T-helper 22 cell (primary cell): ENCODE measurements at places on chromosomes 6 and 20.

GRCh38 chr6:133591275-133591674 lies 297.6 kb upstream of the TCF21 start:
- no peak for DNase-seq

DNA sequence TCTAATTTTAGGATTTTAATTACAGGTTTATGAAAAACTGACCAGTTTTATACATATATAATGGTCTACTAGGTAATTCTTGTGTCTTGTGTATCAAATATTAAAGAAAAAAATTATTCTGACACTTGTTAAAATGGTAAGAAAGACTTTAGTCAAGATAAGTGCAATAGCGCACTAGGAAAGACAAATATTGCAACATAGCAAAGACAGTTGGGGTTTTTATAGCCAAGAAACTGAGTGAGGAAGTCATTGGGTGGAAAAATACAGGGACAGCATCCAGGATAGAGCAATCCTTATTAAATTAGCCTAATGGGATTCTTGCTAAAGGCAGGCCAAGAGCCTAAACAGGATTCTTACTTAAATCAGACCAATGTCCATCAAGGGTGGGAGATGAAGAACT lies 71.1 kb downstream of the ROS1 start:
- no peak for DNase-seq

DNA sequence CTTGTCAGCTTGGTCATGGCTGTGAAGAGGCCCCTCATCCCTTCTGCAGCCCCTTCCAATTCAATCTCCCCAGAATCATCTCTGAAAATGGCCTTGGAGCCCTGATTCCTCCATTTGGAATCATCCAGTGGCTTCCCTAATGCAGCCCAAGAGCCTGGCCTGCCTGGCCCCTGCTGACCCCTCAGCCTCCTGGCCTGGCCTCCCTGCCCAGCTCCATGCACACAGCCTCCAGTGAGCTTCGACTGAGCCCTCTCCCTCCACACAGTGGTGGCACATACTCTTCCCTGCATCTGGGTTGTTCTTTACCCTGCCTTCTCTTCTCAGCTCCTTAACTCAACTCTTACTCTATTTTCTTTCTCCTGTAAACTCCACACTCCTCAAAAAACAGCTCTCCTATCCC lies 120.9 kb downstream of the ANKRD60 start:
- DNase-seq: no peak

DNA sequence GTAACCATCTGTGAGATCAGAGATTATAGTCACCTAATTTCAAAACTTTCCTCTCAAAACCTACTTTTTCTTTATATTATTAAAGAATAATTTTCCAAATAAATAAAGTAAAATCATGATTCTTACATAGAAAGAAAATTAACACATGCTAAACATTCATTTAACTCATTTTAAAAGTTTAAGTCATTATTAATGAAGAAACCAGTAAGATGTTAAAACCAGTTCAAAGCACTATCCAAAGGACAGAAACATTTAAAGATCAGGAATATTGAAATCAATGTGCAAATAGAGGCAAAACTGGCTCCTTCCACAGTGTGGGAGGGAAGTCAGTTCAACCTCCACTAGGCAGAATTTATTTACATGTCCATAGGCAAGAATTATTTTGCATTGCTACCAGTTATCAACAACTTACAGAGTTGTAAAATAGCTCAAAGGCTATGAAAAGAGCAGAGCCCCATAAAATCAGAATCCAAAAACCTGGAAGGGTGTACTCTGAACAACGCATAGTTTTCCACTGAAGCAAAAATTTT lies 146.9 kb downstream of the KHDC1L start:
- DNase-seq: no peak

DNA sequence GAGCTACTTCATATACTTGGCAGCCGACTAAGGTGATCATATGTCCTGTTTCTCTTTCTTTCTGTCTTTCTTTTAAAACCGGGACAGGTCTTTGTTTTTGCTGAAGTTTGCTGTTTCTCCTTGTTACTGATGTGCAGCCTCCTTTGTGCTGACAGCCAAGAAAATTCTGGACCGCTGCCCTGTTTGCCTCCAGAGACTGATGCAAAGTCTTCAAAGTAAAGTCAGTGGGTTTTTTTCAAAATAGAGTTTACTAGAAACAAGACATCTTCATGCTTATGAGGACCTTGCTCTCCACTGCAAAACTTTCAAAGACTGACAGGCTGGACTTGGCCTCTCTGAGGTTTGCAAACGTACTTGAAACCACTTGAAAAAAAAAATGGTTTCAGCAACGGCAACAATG lies 510.5 kb upstream of the MAP3K7 start:
- no peak for DNase-seq

DNA sequence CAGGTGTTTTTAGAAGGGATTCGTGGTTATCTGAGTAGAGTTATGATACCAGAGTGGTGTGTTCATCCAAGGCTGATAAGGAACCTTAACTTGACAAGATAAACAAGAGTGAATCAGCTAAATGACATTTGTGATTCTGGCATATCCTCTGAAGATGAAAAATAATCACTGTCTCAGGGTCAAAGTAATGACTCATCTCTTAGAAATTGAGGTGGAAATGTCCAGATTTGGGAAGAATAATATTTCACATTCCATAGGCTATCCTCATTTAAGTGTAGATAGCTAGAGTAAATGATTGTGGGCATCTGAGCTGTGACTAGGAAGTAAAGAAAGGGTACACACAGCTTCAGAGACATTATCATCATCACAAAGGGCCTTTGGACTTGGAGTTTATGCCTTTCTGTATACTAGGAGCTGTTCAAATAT lies 255.7 kb downstream of the GJA1 start:
- no peak for DNase-seq

- DNase-seq: no peak
Observed at GRCh38 chr6:118187568-118188164, 280.6 kb downstream of the SLC35F1 start.

GRCh38 chr6:54718541-54719023 lies 128.0 kb upstream of the FAM83B start:
- no peak for DNase-seq

DNA sequence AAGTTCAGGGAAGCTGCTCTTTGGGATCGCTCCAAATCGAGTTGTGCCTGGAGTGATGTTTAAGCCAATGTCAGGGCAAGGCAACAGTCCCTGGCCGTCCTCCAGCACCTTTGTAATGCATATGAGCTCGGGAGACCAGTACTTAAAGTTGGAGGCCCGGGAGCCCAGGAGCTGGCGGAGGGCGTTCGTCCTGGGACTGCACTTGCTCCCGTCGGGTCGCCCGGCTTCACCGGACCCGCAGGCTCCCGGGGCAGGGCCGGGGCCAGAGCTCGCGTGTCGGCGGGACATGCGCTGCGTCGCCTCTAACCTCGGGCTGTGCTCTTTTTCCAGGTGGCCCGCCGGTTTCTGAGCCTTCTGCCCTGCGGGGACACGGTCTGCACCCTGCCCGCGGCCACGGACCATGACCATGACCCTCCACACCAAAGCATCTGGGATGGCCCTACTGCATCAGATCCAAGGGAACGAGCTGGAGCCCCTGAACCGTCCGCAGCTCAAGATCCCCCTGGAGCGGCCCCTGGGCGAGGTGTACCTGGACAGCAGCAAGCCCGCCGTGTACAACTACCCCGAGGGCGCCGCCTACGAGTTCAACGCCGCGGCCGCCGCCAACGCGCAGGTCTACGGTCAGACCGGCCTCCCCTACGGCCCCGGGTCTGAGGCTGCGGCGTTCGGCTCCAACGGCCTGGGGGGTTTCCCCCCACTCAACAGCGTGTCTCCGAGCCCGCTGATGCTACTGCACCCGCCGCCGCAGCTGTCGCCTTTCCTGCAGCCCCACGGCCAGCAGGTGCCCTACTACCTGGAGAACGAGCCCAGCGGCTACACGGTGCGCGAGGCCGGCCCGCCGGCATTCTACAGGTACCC lies at the start of gene ESR1:
Gene ESR1 (plus strand): TSS at position 170 of the 858 bp plus-strand sequence. CDS start 231 bp downstream, at position 401.
- no peak for DNase-seq

DNA sequence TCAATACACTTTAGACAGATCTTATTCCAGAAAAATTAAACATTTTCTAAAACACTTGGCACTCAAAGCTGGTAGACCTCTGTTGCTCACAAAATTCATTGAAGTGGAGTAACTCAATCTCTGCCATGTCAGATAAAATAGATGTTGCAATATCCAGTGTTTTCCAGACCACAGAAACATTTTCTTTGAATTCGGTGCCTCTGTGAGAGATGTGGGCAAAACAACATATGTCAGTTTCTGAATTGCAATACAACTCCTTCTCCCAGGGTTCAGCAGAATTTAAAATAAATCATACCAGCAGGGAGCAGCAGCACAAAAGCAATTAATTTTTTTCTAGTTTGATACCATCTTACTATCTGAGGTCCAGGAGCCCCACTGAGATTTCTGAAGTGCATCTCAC lies 11.3 kb upstream of the PKHD1 start:
- DNase-seq: no peak

- no peak for DNase-seq
Observed at GRCh38 chr6:111980971-111981840, 72.7 kb upstream of the CCN6 start.

DNA sequence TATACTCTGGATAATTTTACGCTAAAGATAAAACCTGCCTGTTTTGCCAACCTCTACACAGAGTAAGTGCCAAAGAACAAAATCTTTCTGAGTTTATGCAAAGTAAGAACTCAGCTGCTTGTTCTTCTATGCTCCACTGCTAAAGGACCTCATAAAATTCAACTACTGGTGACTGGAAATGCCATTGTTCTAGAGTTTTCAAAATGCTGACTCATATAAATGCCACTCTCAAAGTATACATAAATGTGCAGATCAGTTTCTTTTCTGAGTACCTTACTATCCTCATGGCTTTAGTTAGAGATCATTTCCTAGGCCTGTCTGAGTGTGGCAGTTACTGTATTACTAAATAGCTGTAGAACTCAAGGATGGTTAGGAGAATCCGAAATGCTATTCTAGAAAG lies 45.6 kb downstream of the LYRM4 start:
- DNase-seq: no peak

DNA sequence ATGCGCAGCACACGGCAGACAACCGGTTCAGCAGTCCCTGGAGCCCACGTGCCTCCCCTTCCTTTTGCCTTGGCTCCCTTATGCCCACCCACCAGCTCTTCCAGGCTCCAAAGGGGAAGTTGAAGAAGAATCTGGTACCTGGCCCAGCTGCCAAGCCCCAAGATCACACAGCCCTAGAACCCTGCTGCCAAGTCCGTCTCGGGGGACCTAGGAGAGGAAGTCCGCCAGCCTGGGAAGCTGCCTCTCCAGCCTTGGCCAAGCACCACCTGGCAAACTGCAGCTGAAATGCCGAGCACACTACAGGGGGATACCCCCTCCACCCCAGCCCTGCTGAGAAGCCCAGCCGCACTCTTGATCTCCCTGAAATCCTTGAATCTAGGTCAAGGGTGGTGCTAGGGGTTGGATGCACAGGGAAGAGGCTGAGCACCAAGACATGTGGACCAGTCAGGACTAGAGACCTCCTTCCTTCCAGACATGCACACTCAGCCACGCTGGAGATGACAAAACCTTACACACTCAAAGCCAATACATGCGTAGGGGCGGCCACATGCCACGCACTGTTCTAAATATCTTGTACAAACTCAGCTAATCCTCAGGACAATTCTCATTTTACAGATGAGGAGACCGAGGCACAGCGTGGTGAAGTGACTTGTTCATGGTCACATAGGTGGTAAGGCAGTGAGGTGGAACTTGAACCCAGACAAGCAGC lies 124.1 kb downstream of the PREX1 start:
- no peak for DNase-seq

GRCh38 chr6:122869437-122870024 lies 80.5 kb downstream of the SMPDL3A start:
- no peak for DNase-seq

GRCh38 chr6:43310134-43310533 lies 1.5 kb upstream of the CRIP3 start:
- DNase-seq: no peak

DNA sequence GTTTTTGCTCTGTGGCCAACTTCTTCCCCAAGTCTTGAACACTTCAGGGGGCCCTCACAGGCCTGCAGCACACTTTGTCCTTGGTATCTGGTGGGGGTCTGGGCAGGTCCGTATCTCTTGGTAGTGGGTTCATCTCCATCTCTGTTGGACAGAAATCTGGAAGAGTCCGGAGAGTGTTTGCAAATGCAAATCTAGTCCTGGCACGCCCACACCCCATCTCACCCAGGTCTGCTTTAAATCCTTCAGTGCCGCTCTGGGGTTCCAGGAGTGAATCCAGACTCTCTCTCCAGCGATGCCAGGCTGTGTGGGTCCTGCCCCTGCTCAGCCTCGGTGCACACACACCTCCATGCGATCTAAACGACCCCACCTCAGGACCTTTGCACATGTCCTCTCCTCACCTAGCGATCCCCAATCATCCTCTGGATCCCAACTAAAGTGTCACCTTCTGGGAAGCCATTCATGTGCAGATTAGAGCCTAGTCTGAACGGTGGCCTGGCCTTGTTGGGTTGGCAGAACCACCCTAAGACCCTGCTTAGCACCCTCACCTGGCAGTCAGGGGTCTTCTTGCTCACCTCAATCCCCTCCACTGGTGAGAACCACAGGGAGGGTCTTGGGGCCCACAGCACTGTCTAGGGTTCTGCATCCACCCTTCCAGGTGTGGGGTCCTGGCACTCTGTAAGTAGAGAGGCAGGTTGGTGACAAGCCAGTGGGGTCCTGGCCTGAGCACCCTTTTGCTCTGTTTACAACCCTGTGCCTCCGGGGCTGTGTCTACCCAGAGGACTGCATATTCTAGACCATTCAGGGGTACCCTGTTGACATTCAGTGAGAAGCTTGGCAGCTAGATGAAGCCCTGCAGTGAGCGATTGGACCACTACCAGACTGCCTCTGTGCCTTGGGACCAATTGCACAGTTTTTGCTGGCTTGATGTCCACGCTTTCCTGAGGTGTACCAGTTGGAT lies 100.8 kb downstream of the SYCP2 start:
- no peak for DNase-seq

DNA sequence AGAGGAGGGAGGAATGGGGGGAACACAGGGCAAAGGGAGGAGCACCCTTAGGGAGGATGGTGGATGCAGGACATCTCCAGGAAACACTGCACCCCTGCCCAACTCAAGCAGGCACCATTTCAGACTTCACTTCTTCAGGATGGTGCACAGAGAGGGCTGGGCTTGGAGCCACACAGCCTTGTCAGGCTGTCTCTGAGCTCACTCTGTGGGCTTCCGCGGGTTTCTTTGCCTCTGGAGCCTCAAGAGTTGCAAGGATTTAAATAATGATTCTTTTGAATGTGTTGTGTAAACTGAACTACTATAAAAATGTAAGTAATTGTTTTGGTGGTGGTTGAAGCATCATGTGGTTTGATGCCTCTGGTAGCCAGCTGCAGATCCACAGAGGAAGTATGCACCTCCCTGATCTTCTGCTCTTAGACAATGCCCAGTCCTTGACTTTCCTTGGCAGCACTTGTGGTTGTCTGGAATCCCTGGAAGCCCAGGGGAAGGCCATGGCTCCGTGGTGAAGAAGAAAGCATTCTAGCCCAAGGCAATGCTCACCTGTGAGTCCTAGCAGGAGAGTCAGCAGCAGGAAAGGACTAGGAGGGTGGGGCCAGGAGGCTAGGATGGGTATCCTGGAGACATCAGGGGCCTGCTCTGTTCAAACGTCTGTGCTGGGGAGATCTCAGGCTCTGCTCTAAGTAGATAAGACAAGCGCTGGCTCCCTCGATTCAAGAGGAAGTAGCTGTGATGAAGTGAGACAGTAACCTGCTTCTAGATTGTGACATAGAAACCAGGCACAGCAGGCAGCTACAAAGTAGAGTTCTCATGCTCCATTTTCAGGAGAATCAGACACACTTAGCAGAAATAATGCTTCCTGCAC lies 50.2 kb upstream of the SIRPG start:
- DNase-seq: no peak
